T-helper 17 cell (primary cell): ENCODE measurements at places on chromosomes 12 and 14.

- no peak for DNase-seq
Observed at GRCh38 chr12:9365296-9365695, 157.1 kb upstream of the PZP start.

GRCh38 chr12:124391340-124392261 lies 96.7 kb downstream of the RFLNA start:
- DNase-seq = no peak

DNA sequence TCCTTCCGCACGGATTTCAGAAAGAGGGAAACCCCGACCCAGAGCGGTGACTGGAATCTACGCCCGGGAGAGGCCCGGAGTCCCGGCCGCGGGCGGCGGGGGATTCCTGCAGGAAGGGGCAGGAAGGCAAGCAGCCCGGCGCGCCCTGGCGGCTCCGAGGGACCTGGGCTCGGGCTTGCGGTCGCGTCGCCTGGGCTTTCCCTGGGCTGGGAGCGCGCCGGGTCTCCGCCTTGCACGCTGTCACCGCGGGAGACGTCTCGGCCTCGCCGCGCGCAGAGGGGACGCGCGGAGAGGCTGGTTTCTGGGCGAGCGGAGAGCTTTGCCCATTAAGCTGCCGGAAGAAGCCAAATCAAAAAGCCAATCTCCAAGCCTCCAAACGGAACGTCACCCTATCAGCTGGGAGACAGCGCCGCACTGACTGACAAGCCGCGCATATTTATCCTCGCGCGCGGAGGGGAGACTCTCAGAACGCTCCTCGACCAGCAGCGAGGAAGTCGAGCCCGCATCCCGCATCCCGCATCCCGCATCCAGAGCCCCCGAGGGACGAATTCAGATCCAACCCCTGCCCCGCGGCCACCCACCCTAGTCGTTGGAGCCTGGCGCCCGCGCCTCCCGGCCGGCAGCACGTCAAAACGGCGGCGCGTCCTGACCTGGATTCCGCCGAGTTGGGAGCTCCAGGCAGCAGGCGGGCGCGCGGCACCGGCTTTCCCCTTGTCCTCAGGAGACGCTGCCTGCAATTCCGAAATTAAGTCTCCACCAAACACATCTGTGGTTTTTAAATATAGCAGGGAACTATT lies at the start of gene SLC8A3:
SLC8A3 (minus strand) TSS at position 293 of the 797 bp plus-strand sequence. CDS start 20,529 bp downstream, outside the sequence.
- DNase-seq = no peak

DNA sequence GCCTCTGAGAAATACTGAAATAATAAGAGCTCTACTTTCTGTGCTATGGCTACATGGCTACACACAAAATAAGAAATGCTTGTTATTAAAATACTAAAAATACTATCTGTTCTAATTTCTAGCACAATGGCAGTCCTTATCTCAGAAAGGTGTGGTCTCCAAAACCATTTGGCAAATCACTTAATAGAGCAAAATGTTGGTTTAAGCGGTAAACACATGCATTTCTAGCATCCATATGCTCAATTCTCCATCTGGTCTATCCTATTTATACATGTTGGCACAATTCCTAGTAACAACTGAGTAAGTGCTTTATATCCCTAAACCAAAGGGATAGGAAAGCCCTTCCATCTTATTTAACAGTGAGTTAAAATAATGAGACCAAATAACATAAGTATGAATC lies 107.0 kb downstream of the PAPLN start:
- DNase-seq = no peak

DNA sequence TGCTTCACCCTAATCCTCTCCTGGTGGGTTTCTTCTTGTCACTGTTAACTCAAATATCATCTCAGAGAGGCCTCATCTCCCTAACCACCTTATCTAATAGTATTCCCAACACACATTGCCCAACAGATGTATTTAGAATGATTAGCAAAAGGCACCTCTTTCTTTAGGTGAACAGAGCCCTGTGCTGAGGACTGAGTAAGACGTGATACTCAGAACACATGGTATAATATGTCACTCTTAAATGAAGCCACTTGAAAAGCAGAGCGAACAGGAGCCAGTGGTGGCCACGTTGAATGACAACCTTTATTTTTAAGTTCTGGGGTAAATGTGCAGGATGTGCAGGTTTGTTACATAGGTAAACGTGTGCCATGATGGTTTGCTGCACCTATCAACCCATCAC lies 1.5 kb upstream of the KSR2 start:
- no peak for DNase-seq

- no peak for DNase-seq
Observed at GRCh38 chr14:103255555-103255954, 78.5 kb upstream of the EIF5 start.

- no peak for DNase-seq
Observed at GRCh38 chr14:56145965-56146364, 27.8 kb downstream of the PELI2 start.

- DNase-seq = no peak
Observed at GRCh38 chr12:112308652-112309051, 73.6 kb downstream of the HECTD4 start.

GRCh38 chr14:73465823-73466532 lies 7.6 kb upstream of the NUMB start:
- DNase-seq = no peak

GRCh38 chr12:38889297-38889815 lies 16.0 kb downstream of the CPNE8 start:
- no peak for DNase-seq

DNA sequence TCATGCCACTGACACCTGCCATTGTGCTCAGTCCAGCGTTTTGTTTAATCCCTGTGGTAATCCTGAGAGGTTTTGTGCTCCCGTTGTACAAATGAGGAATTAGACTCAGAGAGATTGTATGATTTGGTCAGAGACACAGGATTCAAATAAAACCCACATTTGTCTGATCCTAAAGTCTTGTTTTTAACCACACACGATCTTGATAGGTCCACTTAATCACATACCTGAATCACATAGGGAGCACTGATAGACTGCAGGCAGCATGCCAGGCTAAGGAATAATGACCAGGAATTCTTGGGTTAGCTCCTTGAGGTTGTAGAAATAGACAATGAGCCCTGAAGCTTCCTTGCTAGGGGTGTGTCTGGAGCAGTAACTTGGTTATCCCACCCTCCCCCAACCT lies 202.6 kb upstream of the RGS6 start:
- no peak for DNase-seq

GRCh38 chr12:130661486-130662255 lies 54.4 kb downstream of the RIMBP2 start:
- no peak for DNase-seq

DNA sequence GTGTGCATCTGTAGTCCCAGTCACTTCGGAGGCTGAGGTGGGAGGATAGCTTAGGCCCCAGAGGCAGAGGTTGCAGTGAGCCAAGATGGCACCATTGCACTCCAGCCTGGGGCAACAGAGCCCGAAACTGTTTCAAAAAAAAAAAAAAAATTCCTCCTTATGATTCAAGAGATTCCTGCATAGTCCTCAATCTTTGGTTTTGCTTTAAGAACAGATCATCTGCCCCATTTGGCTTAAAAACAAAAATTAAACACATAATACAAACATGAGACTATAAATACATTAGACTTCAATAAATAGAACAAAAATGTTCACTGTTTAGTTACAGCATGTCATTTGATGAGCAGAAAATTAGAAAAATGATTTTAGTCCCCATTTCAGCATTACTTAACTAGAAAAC lies 131.2 kb downstream of the PAWR start:
- no peak for DNase-seq

GRCh38 chr12:23585782-23586163 lies 363.7 kb downstream of the SOX5 start:
- DNase-seq = no peak

DNA sequence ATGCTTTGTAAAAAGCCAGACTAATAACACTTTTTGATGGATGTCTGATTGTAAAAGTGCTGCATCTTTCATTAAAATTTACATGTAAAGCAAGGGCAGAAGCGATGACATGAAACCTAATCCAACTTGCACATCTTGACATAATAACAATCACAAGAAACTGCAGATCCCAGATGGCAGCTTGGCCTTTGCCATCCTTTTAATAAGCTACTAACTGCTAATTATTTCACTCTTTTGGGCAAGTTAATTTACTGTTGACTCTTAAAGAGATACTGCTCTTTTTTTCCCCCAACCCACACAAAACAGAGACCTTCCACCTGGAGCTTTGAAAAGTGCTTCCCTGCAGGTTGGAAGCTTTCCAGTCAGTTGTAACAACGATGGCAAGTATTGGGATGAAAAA lies 137.5 kb downstream of the NRXN3 start:
- no peak for DNase-seq

DNA sequence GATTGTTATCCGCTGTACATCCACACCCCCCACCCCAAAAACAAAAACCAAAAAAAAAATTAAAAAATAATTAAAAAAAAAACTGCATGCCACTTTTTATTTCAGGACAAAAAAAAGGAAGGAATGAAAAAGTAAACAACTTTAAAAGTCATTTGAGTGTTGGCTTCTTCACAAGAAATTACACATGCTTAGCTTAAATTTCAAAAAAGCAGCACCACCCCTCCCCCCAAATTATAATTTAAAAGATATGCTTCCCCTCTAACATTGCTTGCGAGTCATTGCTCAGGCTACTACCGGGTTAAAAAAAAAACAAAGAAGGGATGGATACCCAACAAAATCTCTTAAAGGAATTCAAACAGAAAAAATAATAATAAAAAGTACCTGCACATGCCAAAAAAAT lies 98.5 kb downstream of the BCL11B start:
- DNase-seq = no peak

DNA sequence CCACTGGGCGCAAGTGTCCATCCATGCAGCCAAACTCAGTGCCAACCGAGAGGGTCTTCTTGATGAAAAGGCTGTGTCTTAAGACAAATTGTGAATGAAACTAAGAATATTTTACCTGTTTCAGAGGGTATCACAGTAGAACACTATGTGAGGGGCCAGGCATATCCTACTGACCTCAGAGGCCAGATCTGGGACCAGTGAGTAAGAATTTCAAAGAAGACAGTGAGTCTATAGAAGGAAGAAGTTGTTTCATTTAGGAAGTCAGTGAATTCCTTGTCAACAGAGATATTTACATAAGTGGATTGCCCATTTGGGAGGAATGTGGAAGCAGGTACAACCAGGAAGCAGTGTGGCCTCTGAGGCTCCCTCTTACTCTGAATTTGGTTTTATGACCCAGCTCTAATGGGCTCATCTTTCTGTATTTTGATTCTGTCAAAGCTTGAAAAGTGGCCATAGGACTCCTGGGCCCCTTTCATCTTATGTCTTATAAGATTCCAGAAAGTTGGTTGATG lies 137.4 kb downstream of the ZNF664 start:
- no peak for DNase-seq

- no peak for DNase-seq
Observed at GRCh38 chr12:128079-128478, 61.5 kb downstream of the IQSEC3 start.

DNA sequence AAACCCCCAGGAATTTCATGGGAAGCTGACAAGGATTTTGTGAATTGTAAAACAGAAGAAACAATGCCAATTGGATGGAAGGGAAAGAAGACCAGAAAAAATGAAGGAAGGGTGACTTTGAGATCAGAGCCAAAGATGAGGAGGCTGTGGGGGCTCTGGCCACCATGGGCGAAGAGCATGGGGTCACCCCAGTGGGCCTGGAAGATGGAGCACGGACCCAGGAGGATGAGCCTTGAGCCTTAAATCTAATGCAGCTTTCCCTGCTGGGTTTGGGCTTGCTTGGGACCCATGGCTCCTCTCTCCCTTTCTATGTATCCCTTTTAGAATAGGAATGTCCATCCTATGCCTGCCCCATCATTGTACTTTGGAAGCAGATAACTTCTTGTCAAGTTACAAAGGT lies 322.2 kb downstream of the TMEM121 start:
- no peak for DNase-seq

DNA sequence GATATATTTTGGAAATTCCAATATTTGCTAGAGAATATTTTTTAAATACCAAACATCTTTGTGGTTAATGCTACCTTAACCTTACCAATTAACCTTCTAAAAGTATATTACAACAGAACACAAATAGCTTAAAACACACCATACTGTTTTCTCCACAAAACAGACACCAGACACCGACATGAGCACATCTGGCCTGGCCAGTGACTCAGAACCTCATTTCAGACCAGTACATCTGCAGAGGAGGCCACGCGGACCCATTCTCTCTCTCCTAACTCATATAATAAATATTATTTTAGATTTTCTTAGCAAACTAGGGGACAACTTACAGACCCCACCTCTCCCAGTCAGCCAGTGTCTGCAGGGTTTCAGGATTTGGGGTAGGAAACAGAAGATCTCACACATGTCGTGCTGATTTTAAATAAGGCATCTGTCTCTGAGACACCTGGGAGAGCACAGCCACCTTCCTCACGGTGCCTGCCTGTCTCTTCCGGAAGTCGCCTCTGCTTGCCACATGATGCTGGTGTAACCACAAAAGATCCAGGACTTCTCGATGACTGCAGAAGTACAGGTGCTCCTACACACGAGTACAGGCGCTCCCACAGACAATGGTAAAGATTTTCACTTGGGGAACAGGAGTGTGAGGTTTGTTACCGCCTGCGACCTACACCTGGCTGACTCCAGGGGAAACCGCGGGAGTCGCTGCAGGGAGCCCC lies 9.7 kb upstream of the ANKLE2 start:
- DNase-seq = peak; percentile 45
